Activated CD8-positive, alpha-beta memory T cell treated with anti-CD3 and anti-CD28 coated beads, Interleukin-2, amount 50 U/mL, for 4 hours (primary cell): ENCODE measurements at places on chromosomes 1 and 21.

GRCh38 chr1:92201973-92202372 is 15.7 kb upstream of the C1orf146 start:
- no peak for DNase-seq

- no peak for DNase-seq
Observed at GRCh38 chr1:3672971-3673361, 20.6 kb downstream of the TP73 start.

GRCh38 chr21:34595457-34595856 is 19.5 kb downstream of the RCAN1 start:
- no peak for DNase-seq

GRCh38 chr1:108877348-108878159 is 769 bp downstream of the GPSM2 start:
- DNase-seq = no peak

- no peak for DNase-seq
Observed at GRCh38 chr1:203805689-203806088, 10.3 kb downstream of the ZBED6 start.

- DNase-seq = no peak
Observed at GRCh38 chr1:109931911-109932636, 21.4 kb downstream of the CSF1 start.

DNA sequence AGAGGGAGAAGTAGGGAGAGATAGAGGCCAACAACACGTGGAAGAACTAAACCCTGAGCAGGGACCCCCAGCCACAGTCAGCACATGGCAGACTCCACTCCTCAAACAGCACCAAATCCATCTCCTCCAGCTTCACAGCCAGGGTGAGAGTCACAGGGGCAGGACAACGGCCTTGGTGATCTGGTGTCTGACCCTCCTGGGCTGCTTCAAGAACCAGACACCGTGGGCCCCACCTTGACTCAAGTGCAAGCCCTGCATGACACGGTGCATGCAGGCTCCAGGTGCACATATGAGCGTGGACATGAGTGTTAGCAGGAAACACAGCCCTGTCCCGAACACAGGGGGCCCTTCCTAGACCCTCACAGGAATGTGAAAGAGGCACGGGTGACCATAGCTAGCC is 21.9 kb downstream of the S100A7 start:
- DNase-seq = no peak

DNA sequence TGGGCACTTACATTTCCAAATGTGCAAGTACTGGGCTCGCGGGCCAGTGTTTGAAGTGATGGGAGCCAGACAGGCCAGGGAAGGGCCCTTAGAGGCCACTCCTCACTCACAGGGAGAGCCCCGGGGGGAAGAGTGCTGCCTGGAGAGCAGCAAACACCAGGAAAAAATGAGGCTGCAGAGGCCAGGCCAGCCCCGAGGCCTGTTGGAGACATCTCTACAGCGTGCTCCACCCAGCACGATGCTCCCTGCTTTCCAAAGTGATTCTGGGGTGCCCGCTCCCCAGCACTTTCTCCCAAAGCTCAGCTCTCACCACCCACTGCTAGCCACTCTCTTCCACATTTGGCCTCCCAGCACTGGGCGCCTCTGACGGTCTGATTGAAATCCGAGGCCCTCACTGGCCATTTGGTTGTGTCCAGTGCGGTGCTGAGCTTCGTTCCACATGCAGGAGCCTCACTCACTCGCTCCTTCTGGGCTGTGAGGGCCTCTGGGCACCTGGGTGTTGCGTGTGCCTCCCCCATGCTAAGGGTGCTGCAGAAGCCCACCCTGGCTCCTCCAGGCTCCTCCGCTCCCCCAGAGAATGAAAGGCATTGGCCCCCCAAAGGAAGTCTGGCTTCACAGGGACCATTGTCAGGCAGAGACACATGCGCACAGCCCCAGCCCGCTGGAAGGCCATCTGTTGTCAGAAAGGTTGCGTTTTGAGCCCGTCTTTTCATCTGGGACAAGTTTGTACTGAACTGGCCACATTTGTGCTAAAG is 385.4 kb upstream of the VAMP3 start:
- DNase-seq = no peak

DNA sequence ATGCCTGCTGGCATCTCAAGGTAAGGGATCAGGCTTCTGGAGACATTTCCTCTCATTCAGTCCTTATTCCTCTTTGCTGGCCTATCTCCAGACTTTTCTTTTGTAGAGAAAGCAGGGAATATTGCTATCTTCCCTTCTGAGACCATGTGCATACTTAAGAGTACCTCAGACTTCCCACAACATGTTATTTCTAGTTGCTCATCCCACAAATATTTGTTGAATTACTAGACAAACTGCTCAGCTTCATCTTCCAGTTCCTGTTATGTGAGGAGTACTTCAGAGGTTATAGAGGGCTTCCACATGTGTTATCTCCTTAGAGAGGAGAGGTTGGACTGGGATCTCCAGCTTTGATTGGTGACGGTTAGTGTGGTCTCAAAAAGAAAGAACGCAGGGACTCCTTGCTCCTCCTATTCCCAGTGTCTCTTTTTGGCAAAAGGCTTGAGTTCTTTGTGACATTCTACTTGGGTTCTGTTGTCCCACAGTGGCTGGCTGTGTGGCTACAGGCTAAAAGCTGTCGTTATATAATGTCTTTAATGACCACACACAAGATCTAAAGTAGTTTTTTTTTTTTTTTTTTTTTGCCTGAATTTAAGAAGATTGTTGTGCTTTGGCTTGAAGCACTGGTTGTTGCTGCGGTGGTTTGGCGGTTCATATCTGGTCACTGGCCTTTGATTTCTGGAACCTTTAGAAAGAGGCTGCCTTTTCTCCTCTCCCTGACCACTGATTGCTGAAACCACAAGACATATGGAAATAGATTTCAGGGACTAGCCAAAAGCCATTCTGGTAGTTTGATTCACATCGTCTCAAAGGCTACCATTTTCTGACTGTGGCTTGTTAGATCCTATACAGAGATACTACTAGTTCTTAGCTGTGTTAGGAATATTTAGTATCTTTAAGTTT is 78.7 kb downstream of the FGGY start:
- no peak for DNase-seq

- DNase-seq = no peak
Observed at GRCh38 chr1:243726806-243727502, 123.1 kb downstream of the AKT3 start.

DNA sequence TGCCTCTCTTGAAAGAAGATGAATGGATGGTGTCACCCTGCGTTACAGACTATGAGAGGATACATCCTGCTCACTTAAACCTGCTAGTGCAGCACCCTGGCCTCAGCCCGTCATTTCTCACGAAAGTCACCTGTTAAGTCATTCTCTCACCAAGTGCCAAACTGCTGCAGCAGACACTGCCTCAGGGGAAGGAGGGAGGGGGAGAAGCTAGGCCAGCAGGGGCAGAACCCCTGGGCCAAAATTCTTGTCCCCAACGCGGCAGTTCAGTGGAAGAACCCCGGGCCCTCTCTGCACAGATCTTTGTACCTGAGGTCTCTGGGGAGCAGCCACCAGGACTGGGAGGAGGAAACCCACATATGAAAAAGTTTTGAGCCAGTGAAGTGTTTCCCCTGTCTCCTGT is 37.6 kb downstream of the SYT6 start:
- no peak for DNase-seq

DNA sequence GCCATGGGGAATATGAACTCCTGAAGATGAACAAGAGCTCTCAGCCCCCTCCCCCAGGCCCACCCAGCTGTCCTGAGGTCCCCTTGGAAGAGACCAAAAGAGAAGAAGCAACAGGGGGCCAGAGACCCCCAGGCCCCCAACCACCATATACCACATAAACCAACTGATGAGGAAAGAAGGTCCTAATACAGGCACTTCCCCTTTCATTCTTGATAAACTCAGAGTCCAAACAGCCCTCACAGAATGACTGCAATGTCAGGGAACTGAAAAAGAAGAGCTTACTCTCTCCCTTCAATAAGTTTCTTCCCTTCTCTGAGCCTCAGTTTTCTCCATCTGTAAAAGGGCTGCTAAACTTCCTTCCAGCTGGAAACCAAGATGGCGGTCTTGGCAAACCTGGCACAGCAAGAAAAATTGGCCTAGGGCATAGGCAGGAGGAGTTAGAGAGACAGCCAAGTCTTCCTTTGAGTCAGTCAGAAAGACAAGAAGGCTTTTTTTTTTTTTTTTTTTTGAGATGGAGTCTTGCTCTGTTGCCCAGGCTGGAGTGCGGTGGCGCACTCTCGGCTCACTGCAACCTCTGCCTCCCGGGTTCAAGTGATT is 90.5 kb downstream of the VWA5B1 start:
- no peak for DNase-seq

GRCh38 chr1:19814681-19815503 is at the start of gene RNF186:
TSS of gene RNF186 (minus strand) at chr1:19815283. CDS start at chr1:19815101, 182 bp downstream.
- no peak for DNase-seq

DNA sequence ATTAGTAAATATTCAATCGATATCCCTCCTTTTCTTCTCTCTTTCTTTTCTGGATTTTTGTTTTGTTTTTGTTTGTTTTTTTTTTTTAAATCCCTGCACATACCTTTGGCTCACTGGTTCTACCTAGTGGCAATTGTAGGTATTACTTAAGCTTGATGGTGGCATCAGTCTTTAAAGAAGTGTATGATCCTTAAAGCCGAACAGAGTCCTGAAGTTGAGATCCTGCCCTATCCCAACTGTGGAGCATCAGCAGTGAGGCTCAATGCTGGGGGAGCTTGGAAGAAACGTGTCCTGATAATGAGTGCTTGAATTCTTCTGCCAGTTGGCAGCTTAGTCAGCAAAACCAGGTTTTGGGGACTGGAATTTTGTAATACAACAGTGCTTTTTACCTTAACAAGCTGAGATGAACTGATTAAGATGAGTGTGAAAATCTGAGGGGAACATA is 60.8 kb downstream of the FASLG start:
- no peak for DNase-seq

DNA sequence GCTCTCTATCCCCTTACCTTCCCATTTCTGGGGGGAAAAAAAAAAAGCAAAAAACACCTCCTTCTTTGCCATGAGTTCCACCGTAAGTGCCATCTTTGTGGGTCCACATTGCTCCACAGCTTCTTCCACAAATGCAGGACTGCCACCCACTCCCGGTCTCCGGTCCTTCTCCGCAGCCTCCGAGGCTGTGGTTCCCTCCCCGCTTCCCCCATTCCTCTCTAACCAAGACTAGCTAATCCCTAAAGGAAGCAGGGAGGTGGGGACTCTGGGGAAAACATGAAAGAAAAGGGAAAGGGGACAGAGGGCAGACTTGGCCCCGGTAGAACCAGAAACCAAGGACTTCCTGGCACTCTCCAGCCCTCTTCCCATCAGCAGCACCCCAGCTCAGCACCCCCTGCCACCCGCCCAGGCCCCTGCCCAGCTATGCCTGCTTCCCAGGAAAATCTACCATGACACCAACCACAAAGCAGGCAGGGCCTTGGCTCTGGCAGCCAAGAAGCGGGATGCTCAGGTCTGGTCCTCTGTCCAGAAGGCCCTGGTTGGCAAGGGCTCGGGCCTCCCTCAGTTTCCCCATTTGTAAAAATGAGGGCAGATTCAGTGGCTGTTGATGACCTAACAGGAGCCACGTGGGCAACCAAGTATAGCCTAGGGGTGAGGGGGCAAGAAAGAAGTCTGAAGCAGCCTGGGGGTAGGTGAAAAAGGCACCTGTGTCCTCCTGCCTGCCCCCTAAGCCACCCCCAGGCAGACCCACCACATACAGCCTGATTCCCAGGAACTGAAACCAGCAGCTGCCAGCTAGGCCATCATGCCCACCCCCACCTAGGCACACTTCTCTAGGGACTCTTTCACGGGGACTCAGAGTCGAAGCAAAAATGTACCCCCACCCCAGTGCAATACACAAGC is 2.5 kb downstream of the EPHA2 start:
- no peak for DNase-seq

GRCh38 chr1:1972976-1973715 is 30.4 kb downstream of the CFAP74 start:
- no peak for DNase-seq

- DNase-seq = no peak
Observed at GRCh38 chr21:46188226-46189212, 4.3 kb upstream of the SPATC1L start.

DNA sequence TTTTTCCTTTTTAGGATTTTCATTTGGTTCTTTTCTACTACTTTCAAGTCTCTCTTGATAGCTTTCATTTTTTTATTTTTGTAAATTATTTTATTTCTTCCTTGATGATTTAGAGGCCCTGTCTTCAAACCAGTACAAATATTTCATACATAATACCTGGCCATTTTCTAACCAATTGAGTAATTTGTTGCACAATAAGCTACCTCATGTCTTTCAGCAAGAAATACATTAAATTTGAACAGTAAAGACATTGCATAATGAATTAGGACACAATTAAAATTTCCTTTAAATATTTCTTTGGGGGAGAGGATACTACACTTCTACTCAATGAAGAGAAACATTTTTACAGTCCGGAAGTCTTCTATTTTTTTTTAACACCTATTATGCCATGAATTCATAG is 15.6 kb upstream of the COL9A2 start:
- DNase-seq = no peak

DNA sequence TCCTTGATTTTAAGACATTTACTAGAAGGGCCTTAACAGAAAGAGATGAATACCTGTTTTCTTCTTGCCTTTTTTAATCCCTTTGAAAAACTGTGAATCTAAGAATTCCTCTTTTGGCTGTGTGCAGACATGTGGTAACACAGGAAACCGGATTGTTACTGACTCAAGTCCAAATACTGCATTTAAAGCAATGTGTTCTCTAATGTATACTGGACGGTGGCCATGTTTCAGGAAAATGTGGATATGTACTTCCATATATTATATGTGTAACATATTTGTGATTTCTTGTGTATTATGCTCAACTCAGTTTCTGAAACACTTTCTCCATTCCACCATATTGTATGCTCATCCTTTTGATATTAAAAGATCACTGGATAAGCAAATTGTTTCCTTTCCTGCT is 185.1 kb downstream of the LRRC7 start:
- no peak for DNase-seq

DNA sequence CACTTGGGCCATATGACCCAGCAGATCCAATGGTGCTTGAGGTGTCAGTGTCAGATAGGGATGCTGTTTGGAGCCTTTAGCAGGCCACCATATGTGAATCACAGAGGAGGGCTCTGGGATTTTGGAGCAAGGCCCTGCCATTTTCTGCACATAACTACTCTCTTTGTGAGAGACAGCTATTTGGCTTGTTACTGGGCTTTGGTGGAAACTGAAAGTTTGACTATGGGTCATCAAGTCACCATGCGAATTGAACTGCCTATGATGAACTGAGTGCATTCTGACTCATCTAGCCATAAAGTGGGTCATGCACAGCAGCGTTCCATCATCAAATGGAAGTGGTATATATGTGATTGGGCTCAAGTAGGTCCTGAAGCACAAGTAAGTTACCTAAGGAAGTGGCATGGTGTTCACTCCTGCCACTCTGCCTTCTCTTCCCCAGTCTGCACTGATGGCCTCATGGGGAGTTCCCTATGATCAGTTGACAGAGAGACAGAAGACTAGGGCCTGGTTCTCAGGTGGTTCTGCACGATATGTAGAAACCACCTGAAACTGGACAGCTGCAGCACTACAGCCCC is 447.3 kb downstream of the AGBL4 start:
- no peak for DNase-seq

DNA sequence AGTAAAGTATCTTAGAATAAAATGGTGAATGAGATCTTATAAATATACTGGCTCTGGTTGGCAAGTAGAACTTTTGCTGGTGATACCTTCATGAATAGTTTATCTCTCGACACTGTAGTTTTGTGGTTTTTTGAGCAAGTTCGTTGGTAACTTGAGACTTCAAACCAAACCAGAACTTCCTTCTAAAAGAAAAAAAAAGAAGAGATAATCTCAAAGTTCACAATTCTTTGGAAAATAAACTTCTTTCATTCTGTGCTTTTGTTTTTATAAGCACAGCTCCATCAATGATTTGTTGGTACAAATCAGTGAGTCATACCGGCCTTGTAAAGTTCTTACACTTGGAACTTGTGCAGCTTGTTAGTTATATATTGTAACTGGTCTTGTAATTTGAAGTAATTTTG is 2.3 kb downstream of the HIPK1 start:
- no peak for DNase-seq

GRCh38 chr1:76607717-76608116 is 259.6 kb upstream of the ST6GALNAC5 start:
- DNase-seq = no peak
